Caudate nucleus (tissue), 63 donors: ENCODE measurements at places on chromosomes 6 and 20.

GRCh38 chr6:95676011-95676628 lies 98.8 kb downstream of the MANEA start:
- DNase-seq: no peak

DNA sequence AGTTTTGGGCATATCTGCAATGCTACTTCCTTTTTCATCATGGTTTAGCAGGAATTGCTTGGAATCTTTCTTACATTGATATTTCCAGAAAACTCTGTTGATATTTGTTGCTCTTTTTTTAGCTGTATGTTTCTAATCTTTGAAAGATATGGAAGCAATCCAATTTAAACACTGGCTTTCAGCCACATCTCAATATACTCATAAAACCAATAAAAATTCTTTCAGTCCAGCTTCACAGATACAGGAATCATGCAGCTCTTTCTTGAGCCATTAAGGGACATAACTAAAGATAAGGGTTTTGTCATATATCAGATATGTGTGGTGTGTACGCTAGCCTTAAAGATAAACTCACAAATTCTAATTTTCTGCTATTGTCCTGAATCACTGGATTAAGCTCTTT lies 47.4 kb downstream of the PKIB start:
- no peak for DNase-seq

DNA sequence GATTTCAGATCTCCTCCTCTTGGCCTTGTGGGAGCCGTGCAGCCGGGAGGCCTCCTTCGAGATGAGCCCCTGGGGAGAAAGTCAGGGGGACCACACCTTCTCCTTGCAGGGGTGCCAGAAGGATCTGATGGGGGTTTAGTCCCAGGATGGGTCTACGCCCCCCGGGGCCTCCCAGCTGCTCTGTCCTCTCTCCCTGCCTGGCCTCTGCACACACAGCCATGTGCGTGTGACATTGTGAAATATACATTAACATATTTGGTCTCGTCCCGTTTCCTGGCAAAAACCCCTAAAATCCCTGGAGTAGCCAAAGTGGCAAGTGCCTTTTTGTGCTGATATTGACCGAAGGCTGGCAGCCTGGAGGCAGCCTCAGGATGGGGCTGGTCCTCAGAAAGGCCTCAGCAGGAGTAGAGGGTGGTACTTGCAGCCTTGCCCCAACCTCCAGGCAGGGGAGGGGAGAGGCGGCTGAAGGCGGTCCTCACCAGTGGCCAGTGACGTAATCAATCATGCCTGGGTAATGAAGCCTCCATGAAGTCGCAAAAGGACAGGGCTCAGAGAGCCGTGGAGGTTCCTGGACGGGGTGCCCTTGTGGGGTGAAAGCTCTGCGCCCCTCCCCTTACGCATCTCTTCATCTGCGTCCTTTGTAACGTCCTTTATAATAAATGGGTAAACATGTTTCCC lies 5.1 kb upstream of the HELZ2 start:
- no peak for DNase-seq

- DNase-seq: no peak
Measured at GRCh38 chr6:124679387-124679786, 282.9 kb upstream of the RNF217 start.
